Stimulated activated CD4-positive, alpha-beta T cell treated with anti-CD3 and anti-CD28 coated beads, Interleukin-2, amount 100 ng/mL, for 4 hours (primary cell): ENCODE measurements at places on chromosomes 1 and 21.

- DNase-seq, result no peak
Measured at GRCh38 chr21:35343046-35343819, 294.1 kb upstream of the RUNX1 start.

GRCh38 chr1:152565115-152565514, 1.5 kb downstream of the LCE3E start:
- no peak for DNase-seq

DNA sequence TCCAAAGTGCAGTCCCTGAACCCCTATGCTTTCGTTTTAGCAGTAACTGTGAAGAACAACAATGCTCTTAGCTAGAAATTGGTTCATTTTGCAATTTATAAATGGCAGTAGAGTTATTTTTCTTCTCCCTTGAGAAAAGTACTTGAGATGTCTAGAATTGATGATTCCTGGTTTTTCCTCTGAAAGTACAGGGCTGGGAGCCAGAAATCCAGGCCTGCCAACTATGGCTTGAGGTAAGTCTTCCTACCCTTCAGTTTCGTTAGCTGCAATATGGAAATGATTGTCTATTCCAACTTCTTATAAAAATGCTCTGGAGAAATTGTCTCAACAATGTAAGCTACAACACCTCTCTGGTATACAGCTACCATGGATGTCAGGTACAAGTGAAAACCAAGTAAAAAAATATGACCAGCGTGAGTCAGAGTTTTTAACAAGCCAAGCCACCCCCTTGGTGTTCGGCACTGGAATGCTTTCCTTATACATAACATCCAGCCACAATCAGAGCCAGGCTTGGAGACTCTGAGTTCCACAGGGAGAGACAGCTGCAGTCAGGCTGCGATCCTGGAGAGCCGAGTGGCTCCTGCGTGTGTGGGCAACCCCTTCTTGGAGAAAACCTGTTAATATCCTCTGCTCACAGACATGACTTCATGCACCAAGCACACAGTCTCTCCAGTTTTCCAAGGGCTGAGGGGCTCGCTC, 22.0 kb downstream of the TSPAN2 start:
- no peak for DNase-seq

- DNase-seq, result peak; percentile 26
Measured at GRCh38 chr1:15578921-15579682, 5.7 kb downstream of the AGMAT start.

DNA sequence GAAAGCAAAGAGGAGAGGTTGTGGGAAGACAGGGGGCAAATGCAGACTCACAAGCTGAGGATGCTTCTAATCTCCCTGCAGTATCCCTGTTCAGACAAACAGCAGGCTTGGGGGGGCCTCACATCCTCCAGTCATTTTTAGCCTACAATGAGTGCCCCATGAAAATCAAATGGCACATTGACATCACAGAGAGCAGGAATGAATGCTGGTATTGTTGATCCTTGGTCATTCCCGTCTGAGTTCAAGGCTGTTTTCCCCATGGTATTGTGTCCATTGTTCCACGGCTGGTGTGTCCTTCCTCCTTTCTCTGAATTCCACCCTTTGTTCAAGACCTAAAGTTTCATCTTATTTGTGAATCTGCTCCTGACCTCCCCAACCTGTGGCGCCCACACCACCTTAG, 545.6 kb downstream of the AJAP1 start:
- DNase-seq, result no peak

DNA sequence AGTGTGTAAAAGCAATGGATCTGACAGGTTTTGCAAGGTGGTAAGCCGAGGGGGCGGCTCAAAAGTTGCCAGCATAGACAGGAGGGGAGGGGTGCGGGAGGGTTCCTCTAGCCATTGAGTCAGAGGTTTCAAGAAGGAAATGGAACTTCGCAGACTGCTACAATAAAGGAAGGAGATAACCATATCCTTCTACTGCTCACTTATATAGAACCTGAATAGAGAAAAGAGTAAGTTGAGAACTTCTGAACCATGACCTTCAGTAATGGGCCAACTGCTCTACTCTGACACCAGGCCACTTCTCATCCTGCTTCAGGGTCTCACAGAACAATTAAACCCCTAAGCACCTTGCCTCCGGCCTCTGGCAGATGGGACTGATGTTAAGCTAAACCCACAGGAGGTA, 26.3 kb upstream of the BCAR3 start:
- no peak for DNase-seq

DNA sequence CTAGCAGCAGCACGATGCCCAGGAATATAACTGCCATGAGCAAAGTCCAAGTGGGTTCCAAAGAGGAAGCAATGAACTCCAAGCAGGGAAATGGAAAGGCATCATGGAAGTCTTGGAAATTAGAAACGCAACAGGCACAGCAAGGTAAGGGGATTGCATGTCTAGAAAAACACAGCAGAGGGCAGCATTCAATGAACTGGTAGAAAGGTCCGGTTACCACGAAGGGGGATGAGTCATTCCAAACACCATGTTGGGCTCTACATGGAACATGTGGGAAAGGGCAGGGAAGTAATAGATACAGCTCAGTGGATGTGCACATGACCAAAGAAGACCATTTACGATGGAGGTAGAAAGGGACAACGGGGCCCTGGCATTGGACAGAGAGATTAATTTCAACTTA, 36.4 kb downstream of the RXRG start:
- DNase-seq, result no peak

GRCh38 chr21:14071902-14072734, 138.6 kb downstream of the LIPI start:
- DNase-seq, result no peak

GRCh38 chr1:224542783-224543440, 73.2 kb upstream of the CNIH3 start:
- DNase-seq, result no peak

- DNase-seq, result no peak
Measured at GRCh38 chr1:33902486-33903209, 38.8 kb downstream of the HMGB4 start.

DNA sequence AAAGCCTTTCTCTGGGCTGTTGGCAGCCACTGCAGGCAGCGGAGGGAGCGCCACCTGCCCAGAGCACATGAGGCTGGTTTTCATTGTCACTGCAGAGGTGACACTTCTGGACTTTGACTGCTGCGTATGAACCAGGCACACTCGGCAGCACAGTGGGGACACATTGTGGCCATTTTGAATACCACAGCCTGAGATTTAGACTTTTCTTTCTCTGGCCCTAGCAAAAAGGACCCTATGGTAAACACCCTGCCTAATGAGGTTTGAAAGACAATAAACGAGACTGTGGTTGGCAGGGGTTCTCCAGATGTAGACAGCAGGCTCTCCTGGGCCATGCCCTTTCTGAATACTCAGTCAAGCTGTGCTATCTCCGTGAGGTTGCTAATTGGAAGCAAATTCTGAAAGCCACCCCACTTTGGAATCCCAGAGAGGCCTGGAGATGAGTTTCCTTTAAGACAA, 12.0 kb upstream of the KCNE2 start:
- DNase-seq, result no peak

DNA sequence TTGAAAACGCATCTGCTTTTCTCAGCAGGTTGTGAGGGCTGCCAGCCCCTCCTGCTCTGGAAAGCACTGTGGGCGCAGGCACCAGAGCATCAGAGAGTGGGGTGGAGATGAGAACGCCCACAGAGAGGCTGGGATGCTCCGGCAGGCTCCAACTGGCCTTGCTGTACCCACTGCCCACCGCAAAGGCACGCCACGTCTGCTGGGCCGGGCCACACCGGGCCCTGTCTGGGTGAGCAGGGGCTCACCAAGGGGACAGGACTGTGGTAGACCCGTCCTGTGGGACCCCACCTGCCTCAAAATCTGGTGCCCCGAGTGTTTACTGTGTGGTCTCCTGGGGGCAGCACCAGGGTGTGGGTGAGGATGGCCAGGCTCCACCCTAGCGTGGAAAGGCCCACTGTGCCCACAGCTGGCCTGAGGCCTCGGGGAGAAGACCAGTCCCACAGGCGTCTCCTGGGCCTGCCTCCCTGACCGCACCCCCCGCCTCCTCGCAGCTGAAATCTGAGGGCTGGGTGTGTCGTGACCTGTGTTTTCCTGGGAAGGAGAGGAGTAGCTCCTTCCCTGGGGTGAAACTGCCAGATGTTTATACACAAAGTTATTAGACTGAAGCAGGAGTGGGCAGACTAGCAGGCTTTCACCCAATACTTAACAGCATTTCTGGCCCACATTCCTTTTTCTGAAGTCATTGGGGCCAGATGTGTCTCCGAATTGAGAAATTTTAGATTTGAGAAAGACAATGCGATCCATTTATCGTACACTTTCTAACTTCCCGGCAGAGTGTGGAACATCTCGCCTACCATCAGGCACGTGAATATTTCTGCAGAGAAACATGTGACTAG, 53.8 kb downstream of the STUM start:
- DNase-seq, result no peak

- DNase-seq, result peak; percentile 38
Measured at GRCh38 chr1:223845037-223845809, 524 bp downstream of the TP53BP2 start.

DNA sequence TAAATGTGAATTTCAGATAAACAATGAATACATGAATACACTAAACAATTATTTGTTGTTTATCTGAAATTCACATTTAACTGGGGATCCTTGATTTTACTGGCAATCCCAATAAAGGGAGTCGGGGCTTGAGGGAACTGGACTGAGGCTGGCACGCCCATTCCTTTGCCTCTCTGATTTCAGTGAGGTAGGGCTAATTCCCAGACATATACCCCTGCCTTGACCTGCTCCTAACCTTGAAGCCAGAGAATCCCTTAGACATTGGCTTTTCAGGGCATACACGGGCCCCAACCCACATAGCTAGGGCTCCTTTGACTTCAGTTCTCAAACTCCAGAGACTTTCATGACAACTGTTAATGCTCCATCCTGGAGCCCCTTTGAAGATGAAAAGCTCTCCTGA, 10.8 kb upstream of the UTP25 start:
- DNase-seq, result no peak

GRCh38 chr1:116352349-116352813, 20.7 kb upstream of the ATP1A1 start:
- no peak for DNase-seq

GRCh38 chr1:112092656-112093371, 103.3 kb upstream of the KCND3 start:
- no peak for DNase-seq
